Hepatocyte (in vitro differentiated cells): ENCODE measurements at places on chromosomes 1 and 21.

- DNase-seq, result no peak
These were observed 122.2 kb downstream of the NRDC start for GRCh38 chr1:51756290-51756689.

DNA sequence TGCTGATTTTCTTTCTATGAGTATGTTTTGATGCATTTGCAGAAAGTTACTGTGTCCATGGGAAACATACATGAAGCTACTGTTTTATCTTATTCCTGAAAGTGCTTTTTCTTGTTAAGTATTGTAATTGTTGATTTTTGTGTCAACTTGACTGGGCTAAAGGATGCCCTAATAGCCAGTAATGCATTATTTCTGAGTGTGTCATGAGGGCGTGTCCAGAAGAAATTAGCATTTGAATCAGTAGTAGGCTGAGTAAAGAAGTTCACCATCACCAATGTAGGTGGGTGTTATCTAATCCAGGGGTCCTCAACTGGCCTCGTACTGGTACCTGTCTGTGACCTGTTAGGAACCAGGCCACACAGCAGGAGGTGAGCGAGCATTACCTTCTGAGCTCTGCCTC lies 760.2 kb downstream of the PLA2G4A start:
- DNase-seq, result no peak

GRCh38 chr1:219153723-219154122 lies 20.0 kb upstream of the LYPLAL1 start:
- DNase-seq, result no peak

DNA sequence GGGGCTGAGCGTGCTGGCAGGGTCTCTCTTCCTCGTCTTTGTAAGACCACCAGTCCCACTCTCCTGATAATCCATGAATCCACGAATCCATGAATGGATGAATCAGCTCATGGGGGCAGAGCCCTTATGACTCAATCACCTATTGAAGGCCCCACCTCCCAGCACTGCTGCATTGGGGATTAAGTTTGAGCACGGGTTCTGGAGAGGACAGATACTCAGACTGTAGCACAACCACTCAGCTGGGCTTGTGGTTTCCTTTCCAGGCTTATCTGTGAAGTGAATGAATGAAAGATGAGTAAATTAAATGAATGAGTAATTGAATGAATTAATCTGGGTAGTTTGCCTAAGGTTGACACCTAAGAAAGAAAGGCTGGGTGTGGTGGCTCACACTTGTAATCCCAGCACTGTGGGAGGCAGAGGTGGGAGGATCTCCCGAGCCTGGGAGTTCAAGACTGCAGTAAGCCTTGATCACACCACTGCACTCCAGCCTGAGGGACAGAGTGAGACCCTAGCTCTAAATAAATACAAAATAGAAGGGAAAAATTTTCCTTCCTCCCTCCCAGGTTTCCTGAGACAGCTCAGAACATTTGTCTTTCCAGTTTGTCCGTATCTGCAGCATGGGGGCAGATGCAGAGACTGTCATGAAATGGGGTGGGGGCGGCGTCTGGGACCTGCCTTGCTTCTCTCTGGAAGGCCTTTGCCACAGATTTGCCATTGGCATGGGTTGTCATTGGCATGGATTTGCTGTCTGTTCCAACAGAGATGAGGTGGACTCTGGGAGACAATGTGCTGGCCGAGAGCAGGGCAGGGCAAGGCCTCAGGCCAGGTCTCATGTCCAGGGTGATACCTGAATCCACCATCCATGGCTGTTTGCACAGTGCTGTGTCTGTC lies 187.7 kb upstream of the C1orf174 start:
- DNase-seq, result no peak

DNA sequence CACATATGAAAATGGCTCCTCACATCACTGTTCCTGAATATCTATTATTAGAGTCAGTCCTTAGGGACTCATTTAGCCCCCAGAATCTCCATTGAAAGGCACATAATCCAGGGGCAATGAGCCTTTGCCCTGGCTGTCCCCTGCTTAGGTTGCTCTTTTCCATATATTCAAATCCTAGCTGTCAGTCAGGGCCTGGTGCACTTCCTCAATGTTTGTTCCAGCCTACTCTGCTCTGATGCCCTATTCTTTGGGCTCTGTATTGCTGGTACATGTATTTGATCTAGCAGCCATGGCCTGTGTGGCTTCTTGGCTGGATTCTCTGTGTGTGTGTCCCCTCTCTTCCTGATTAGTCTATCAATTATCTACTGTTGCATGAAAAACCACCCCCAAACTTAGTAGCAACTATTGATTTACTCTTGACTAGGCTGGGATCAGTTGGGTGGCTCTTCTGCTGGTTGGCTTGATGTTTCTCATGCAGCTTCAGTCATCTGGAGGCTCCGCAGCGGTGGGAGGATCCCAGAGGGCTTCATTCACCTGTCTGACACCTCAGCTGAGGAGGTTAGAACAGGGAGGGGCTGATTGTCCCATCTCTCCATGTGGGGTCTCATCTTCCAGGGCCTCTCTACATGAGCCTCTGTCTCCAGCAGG lies 107.5 kb downstream of the DTL start:
- no peak for DNase-seq

GRCh38 chr1:231663211-231663792 lies 36.7 kb downstream of the DISC1 start:
- no peak for DNase-seq

DNA sequence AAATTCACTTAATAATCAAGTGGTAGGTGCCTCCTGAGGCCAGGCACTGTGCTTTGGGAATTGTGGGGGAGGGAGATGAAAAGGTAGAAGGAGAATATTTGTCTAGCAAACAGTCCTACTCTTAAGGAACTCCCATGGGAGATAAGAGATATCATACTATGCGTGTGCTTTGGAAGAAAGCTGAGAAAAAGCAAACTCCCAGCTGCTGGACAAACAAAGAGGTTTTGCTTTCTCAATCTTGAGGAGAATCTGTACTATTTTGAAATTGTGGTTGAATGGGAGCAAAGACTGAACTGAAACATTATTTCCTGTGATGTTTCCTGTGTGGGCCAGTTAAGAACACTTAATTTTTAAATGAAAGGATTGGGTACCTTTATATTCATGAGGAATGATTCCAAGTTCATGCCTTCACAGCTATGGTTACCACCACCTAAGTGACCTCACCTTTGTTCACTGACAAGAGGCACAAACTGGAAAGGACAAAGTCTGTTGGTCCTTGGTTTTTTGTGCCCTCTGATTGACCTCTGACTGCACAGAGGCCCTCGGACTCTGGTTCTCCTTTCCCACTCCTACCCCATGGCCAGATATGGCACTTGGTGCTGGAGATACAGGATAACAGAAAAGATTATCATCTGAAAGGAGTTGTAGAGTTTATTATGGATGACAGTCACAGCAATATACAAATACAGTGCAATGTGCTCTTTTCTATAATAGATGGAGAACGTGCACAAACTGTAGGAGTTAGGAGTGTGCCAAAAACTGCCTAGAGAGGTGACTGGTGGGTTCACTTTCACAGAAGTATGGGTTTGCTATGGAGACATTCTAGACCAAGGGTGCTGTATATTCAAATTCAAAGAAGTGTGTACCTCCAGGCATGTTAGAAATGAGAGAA lies 1.6 kb downstream of the CD53 start:
- DNase-seq, result no peak

DNA sequence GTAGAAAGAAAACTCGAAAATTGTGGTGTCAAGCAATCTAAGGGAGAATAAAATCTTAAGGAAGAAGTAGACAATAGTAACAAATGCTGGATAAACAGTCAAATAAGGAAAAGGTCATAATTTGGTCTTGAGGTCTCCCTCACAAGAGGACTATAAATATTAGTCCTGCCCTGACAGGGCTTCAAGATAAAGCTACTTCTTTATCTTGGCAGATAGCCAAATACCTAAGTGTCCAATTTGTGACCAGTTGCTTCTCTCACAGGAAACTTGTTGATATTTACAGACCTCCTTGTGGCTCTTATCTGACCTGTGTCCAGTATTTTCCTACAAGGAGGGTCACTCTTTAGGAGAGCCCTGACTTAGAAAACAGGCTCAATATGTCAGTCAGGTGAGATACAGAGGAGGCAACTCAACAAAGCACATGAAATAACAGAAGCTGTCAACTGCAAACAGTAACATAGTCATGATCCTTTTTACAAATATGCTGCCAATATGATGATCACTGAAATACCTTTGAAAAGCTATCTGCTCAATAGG lies 88.8 kb downstream of the TNNI3K start:
- no peak for DNase-seq

- DNase-seq, result no peak
These were observed 16.5 kb upstream of the SPAG17 start for GRCh38 chr1:118201524-118201923.

GRCh38 chr21:28916150-28916893 lies 76.4 kb downstream of the LTN1 start:
- no peak for DNase-seq

GRCh38 chr1:17233675-17234320 lies 15.1 kb upstream of the PADI3 start:
- DNase-seq, result peak; percentile 45

GRCh38 chr1:8516793-8517556 lies 199.1 kb downstream of the SLC45A1 start:
- no peak for DNase-seq

DNA sequence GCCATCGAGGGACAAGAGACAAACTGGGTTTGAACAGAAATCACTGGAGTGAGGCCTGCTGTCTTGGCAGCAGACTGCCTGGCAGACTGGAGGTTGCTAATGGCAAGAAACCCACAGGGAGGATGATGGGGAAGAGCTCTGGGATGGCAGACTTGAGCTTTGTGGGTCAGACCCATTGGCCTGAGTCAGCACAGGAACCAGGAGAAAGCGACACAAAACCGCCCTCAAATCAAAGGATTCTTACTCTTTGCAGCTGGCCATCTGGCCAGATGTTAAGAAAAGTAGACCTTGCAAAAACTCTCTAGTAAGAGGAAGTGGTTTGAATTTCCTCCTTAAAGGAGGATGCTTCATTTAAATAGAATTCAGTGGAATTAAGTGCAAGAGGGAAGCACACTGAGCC lies 195.2 kb upstream of the JUN start:
- no peak for DNase-seq

GRCh38 chr1:204992201-204992997 lies 50.6 kb upstream of the CNTN2 start:
- no peak for DNase-seq

DNA sequence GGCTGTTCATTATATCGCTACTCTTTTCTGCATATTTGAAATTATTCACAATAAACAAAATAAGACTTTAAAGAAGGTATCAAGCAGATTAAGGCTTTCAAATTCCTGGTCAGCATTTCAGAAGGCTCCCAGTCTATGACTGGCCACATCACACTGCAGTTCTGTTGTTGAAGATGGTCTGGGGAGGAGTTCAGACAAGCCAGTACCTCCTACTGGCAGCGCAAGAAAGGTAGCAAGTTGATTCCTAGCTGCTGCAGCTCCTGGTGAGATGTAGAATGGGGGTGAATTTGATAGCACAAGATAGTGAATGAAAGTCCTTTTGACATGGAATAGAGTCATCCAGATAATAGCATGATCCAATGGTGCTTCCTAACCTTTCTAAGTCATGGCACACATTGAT lies 88.2 kb upstream of the BEND5 start:
- DNase-seq, result no peak

- peak; percentile 45 for DNase-seq
These were observed 51.9 kb upstream of the CD34 start for GRCh38 chr1:207962716-207963426.

- peak; percentile 67 for DNase-seq
These were observed at the start of gene PRDM16 for GRCh38 chr1:3068564-3069431. PRDM16 (plus strand) TSS chr1:3069203; CDS start chr1:3069260, 57 bp downstream.

GRCh38 chr1:41006942-41007865 lies 14.3 kb downstream of the SLFNL1 start:
- no peak for DNase-seq

DNA sequence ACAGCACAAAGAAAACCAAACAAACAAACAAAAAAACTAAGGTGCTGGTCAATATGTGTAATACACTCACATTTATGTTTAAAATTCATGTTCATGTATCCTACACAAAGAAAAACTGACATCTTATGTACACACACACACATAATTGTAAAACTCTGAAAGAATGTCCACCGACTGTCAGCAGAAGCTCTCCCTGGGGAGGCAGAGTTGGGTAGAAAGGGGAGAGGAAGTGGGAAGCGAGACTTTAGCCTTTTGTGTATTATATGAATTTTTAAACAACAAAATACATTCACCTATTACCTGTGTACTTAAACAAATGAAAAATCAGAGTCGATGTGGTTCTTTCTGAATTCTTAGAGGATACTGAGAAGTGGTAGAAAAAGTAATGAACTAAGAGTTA lies 88.3 kb downstream of the ABCA4 start:
- no peak for DNase-seq
